Activated naive CD8-positive, alpha-beta T cell treated with anti-CD3 and anti-CD28 coated beads, Interleukin-2, amount 50 U/mL, for 16 hours (primary cell): ENCODE measurements at places on chromosomes 5 and 9.
A peak's percentile ranks its signal among the peaks of the same experiment; 100 is the strongest.

DNA sequence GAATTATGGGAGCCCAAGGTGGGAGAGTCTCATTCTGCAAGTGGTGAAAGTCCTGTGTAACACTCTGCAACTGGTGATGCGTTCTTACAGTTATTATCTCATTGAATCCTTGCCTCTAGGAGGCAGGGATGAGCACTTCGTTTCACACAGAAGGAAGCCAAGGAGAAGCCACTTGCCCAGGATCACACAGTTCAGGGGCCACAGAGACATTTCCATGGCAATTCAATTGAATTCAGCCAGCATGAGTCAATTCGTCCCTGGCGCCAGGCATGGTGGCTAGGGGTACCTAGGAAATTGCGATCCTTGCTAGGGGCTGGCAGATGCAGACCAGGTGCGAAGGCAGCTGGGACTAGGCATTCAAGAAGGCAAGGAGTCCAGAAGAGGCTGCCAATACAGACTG lies 26.2 kb downstream of the LHX2 start:
- DNase-seq = no peak

DNA sequence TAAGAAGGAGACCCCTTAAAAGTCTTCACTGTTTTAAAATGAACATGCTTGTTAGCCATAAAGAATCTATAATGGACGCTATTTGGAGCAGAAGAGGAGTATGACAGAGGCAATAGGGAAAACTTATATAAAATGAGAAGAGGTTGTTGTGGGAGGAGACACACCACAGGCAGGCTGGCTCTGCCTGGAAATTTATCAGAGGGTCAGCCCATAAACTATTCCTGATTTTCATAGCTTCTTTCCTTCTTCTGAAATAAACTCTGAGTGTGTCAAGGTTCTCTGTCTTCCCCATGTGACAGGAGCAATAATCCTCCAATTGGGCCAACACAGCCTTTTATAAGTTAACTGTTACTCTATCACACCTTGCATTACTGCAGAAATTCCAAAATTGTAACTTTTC lies 19.6 kb upstream of the RUSC2 start:
- no peak for DNase-seq

- no peak for DNase-seq
Measured at GRCh38 chr5:38666668-38667498, 110.4 kb upstream of the LIFR start.

DNA sequence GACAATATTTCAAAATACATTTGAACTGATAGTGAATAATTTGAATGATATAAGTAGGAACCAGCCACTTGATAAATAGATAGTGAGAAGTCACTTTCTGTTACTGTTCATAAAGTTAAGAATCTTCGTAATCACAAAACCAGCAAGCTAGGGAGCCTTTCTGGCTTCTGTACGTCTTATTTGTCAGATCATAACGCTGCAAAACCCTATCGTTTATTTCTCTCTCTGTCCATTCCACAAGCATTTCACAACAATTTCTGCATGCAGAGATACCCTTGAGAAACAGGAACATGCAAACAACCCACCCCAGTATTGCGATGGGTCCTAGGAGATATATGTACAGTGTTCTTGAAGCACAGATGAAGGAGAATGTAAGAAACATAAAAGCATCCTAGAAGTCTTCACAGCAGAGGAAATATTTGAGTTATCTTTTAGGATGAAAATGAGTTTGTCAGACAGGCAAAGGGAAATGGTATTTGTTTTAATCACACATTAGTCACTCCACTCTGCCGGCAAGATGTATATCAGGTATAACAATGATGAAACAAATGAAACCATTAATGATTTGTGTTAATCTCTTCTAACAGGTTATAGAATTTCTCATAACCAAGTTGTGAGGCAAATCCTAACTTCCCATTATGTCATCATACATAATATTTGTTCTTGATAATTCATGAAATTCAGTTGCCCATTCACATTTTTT lies 668.7 kb upstream of the FTMT start:
- no peak for DNase-seq

DNA sequence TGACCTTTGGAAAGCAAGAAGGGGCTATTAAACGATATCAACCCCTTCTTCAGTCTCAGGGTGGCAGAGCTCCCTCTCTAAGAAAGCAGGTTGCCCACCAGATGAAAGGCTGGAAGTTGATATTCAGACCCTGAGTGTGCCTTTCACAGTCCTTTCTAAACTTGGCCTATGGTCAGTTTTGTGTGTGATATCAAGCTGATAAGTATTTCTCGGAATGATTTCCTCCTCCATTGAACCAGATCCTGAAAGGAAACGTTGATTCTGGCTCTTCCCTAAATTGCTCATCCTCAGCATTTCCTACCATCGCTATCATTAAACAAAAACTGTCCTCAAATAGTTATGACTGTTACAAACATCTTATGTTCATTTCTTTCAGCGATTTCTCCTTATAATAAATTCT lies 130.4 kb downstream of the CEMIP2 start:
- no peak for DNase-seq

- DNase-seq = peak; percentile 45
Measured at GRCh38 chr5:172114875-172115422, 73.1 kb downstream of the STK10 start.

DNA sequence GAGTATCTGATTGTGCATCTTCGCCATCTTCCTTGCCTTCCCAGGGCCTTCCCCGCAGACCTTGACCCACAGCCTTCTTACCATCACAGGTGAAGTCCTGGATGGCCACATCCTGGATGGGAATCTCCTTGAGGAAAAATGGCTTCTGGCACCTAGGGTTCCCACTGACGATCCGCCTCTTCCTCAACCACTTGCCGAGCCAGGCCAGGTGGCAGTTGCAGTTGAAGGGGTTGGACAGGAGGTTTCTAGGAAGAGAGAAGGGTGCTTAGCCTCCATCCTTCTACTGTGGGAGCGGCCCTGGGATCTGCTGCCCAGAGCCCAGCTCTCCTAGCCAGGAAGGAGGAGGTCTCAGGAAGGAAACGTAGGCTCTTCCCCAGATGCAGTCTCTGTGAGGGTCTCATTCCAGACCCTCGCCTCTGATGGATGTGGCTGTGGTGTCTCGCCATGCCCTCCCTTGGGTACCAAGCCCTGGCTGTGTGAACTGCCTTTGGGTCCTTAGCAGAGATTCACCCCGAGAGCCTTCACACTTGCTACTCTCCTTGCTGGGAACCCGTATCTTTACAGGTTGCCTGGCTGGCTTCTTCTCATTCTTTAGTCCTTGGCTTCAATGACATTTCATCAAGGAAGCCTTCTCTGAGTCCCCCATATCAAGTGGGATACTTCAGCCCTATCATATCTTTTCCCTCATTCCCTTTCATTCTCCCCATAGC lies 170.4 kb upstream of the PANK3 start:
- DNase-seq = no peak

DNA sequence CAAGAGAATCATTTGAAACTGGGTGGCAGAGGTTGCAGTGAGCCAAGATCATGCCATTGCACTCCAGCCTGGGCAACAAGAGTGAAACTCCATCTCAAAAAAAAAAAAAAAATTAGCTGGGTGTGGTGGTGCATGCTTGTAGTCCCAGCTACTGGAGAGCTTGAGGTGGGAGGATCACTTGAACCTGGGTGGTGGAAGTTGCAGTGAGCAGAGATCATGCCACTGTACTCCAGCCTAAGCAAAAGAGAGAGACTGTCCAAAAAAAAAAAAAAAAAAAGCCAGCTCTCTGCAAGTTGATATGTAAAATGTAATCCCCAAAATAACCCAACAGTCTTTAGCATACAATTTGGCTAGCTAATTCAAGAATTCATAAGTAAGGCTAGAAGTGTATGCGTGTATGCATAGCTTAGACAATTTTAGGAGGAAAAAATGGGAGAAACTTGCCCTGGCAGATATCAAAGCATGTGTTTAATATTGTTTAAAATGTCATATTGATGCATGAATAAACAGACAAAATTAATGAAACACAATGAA lies 36.3 kb downstream of the C5orf22 start:
- DNase-seq = no peak

DNA sequence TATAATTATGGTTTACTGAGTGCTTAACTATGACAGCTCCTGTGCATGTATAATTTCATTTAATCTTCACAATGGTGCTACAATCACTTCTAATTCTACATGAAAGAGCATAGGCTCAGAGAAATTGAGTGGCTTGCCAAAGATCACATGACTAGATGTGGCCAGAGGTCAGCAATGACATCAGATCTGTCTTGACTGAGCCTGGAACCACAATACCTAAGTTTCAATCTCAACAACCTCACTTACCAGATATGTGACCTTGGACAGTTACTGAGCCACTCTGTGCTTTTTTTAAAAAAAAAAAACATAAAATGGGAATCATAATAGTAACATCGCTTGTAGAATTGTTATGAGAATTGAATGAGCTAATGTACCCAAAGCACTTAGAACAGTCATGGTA lies 130.7 kb downstream of the TRIM32 start:
- DNase-seq = no peak

- DNase-seq = no peak
Measured at GRCh38 chr5:142289708-142290576, 34.9 kb downstream of the SPRY4 start.

GRCh38 chr5:154190595-154191304 lies at the start of gene GALNT10:
TSS of gene GALNT10 (plus strand) at chr5:154190733. CDS start at chr5:154190867, 134 bp downstream.
- DNase-seq = no peak

GRCh38 chr9:26412446-26412845 lies 480.2 kb downstream of the CAAP1 start:
- DNase-seq = no peak

DNA sequence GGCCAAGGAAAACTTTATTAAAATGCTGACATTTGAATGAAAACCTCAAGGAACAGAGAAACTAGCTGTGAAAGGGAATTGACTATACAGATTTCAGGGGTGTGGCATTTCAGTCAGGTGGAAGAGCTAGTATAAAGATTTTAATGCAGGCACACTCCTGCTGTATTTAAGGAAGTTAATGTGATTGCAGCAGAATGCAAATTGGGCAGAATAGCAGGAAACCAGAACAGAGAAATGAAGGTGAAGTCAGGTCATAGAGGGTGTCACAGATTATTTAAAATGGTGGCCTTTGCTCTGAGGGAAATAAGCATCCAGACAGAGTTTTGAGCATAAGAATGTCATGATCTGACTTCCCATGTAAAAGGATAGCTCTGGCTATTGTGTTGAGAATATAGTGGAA lies 898.1 kb upstream of the WWC1 start:
- DNase-seq = no peak

DNA sequence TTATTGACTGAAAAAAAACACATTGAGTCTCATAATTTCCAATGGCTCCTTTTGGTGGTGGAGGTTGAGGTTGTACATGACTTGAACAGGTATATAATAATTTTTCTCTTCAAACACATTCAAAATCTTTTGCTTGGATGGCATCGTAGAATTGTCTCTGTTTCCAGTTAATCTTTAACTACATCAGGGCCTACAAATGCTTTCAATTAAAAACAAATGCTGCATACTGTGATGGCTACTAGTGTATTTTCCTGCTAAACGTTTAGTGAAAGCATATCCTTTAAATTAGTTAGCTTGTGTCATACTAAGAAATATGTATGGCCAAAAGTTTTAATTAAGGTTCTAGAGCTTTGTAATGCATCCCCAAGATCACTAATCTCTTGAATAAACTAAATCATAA lies 313.8 kb downstream of the SLF1 start:
- DNase-seq = no peak

DNA sequence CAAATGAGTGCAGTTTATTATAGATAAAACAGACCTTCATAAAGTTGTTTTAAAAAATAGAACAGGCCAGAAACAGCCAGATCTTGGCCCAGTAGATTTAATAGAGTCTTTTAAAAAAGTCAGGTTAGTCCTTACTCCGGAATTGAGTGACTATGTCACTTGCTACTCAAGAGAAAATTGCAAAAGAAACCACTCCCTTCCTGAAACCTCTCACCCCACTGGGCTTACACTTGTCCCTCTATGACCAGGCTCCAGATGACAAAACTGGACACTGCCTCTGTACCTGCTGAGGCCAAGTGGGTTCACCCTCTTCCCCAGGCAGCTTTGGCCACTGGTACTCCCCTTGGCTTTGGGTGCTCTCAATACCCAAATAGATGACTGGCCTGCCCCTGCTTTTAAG lies 357.2 kb upstream of the TRPC7 start:
- DNase-seq = no peak

- no peak for DNase-seq
Measured at GRCh38 chr5:96388176-96388575, 44.9 kb downstream of the PCSK1 start.
